NCI-H1105 treated with DMSO at 0.1 percent for 48 hours (cell line): ENCODE measurements at places on chromosomes 11 and 22.

DNA sequence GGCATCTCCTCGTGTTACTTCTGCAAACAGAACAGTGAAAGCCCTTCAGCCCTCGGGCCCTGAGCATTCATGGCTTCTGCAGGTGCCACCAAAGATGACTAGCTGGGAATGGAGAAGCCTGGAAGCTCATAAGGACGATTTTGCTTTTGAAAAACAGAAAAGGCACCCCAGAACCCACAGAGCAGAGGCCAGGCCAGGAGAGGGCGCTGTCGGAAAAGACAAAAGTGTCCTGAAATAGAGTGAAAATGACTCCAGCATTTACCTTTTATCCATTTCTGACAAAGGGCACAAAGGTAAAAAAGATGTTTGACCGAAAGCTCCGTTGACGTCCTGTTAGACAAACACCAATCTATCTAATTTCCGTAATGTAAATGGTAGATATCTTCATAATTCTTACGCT, 37.6 kb downstream of the ZNF195 start:
- peak; percentile 27 for DNase-seq

DNA sequence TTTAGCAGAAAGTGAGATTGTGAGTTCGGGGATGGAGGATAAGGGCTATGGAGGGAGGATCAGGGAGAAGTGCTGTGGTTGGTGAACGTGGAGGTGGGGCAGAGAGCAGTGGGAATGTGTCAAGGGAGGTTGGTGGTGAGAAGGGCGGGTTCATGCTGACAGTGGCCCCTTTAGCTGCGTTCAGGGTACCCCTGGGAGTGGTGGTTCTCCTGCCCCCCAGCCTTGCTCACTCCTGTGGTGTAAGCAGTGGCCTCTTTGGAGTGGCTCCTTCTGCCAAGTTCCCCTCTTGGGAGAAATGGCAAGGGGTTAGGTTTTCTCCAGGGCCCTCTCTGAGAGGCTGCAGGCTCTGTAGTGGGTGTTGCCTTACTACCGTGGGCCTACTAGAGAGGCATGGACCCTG, 16.1 kb upstream of the NECTIN1 start:
- DNase-seq, result no peak

DNA sequence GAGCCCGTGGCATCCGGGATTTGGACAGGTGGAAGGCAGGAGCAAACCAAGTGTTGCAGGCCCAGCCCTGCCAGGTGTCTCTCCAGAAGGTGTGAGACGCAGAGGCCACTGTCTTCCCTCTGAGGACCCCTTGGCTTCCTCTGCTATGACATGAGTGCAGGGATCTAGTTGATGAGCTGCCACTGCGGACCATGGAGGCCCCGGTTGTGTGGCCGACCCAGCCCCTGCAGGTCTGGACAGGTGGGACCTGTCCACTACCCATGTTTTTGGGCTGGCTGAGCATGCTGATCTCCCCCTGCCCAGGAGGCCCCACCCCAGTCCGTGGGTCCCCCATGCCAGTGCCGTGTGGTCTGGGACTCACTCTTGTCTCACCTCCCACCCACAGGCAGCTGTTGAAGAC, 22.9 kb downstream of the PRR5 start:
- no peak for DNase-seq

DNA sequence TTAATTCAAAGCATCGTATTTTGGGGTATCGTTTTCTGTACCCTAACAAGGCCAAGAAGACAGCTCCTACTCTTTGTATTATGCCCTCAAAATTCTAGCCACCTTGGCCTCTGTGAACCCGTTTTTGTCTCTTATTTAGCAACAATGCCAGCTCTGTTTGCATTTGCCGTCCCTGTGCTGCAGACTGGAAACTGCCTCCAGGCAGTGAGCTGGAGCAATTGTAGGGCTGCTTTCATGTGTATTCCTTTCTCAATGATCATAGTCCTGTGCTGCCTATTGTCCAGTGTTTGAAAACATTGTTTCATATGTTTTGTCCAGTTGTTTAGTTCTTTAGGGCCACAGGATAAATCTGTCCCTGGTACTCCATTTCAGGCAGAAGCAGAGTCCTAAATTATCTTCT, 19.9 kb upstream of the BACE1-AS start:
- DNase-seq, result no peak
